ENCODE measurements at places on chromosomes 5 and 9.

- no peak for DNase-seq
Observed at GRCh38 chr5:394671-395155, 48.3 kb upstream of the EXOC3 start.

DNA sequence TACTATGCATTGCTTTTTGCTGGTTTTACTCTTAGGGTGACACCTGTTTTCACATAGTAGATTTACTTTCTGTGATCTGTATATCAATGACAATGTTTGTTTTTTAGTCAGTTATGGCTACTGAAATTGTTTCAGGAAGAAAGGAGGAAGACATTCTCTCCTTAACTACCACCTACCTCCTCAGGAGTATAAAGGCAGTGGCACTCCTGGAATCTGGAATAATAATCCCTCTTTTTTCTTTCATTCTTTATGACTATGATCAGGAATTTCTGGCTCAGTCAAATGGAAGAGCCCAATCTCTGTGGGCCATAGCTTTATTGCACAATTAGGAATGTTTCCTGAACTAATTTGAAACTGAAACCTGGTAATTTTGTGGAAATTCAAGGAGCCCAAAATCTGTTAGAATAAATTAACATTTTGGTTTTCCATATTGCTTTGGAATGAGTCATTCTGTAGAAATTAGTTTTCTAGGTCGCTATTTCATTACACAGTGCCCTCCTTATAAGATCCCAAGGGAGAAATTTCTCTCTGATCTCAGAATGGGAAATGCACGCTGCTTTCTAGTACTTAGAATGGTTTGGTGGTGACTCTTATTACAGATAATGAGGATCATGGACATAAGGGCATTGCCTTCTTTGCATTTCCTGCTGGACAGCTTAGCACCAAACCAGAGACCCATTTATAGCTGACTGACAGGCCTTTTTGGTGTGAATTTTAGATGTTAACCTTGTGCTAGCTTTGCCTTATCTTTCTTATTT is 95.3 kb upstream of the VLDLR start:
- DNase-seq: no peak

- no peak for DNase-seq
Observed at GRCh38 chr5:163222982-163223381, 214.4 kb upstream of the CCNG1 start.

DNA sequence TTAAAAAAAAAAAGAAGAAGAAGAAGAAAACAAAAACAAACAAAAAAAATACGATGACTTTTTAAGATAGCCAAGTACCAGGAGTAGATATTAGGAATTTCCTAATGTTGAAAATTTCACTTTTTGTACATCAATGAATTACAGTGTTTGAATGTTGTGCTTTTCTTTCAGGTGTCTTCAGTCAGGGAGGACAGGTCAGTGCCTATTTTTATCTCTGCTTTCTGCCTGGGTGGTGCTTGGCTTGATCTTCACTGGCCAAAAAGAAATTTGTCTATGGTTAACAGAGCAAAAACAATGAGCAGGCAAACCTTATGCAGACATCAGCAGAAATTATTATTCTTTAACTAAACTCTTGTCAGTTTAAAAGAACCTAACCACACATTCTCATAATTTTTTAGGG is 3.0 kb downstream of the SPINK6 start:
- no peak for DNase-seq

DNA sequence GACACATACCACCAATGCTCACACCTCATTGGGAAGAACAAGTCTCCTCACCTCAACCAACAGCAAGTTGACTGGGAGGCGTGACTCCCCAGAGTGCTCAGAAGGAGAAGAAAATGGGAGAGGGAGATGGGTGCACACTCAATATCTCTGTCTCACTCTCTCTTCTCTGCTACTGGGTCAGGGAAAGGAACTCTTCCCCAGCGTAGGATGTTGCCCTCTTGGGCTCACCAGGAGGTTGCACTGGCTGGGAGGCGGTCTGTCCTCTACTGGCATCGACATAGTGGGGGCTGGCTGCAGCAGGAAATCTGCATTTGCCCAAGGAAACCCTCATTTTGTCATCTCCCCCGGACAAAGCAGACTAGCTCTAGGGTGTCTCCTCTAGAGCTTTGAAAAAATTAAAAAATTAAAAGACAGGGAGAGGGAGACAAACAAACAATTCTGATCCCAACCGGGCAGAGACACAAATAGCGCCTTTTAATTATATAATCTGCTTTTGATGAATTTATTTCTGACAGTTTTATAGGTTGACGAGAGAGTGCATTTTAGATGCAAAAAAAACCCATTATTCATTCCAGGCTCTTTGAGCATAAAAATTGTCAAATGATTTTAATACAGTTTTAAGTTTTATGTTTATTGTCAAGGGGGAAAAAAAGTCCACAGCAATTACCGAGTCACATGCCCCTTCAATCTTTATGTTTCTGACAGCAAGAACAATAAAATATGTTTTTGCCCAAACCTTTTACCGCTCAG is 179.3 kb upstream of the MVB12B start:
- DNase-seq: no peak

- DNase-seq: no peak
Observed at GRCh38 chr5:14935341-14935740, 63.8 kb upstream of the ANKH start.

DNA sequence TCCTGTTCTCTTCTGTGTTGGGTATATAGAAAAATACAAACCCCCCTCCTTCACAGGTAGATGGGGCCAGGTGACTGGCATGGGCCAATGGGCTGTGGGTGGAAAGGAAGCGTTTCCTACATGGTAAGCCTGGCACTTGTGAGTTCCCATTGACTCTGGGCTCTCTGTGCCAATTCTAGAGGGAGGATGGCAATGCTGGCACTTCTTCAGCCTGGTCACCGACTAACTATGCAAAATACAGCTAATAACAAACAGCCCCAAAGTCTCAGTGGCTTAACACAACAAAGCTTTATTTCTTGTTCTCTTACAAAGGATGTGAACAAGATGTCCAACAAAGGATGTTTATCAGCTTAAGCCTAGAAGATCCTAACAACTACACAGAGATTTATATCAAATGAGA is 258.1 kb downstream of the SYK start:
- DNase-seq: no peak

DNA sequence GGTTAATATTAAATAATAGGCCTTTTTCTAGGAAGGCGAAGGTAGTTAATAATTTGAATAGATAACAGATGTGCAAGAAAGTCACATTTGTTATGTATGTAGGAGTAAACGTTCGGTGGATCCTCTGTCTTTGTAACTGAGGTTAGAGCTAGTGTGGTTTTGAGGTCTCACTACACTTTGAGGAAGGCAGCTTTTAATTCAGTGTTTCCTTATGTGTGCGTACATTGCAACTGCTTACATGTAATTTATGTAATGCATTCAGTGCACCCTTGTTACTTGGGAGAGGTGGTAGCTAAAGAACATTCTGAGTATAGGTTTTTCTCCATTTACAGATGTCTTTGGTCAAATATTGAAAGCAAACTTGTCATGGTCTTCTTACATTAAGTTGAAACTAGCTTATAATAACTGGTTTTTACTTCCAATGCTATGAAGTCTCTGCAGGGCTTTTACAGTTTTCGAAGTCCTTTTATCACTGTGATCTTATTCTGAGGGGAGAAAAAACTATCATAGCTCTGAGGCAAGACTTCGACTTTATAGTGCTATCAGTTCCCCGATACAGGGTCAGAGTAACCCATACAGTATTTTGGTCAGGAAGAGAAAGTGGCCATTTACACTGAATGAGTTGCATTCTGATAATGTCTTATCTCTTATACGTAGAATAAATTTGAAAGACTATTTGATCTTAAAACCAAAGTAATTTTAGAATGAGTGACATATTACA is 45.7 kb downstream of the TGFBR1 start:
- no peak for DNase-seq

DNA sequence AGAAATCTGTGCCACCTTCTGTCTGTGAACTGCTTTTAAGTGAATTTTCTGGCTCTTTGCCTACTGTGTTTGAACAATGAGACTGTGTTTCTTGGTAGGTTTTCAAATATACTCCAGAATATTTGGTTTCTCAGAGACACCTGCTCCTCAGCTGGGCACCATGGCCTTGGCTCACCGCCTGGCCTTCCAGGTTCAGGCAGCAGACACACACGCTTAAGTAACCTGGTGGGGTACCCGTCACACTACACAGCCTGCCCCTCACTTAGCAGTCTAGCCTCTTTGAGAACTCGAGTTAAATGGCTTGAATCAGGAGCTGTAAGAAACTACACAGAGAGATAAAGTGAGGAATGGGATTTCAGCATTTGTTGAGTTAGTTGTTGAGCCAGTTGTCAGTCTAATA is 530.5 kb downstream of the MTRR start:
- DNase-seq: no peak

DNA sequence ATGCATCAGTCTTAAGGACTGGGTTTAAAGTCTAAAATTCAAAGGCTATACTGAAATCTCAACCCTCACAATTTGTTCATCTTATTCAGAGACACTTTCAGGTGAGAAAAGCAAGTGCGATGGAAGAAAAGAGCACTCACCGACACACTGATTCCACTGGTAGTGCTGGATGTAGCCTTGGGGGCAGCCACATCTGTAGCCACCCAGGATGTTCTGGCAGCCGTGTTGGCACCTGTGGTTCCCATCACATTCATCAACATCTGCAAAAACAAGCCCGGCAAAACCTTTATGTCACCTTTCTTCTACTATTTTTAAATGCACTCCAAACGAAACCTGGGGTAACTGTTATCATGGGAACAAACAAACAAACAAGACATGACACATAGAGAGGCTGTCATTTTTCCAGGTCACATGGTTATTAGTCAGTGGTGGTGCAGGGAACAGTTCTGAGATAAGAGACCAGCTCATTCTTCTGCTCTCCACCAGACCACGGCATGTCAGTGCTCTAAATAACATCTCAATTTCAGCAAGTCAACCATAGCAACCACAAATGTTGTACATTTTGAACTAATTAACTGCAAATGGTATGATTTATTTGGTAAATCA is 188.4 kb downstream of the SLC12A2 start:
- peak; percentile 63 for DNase-seq

DNA sequence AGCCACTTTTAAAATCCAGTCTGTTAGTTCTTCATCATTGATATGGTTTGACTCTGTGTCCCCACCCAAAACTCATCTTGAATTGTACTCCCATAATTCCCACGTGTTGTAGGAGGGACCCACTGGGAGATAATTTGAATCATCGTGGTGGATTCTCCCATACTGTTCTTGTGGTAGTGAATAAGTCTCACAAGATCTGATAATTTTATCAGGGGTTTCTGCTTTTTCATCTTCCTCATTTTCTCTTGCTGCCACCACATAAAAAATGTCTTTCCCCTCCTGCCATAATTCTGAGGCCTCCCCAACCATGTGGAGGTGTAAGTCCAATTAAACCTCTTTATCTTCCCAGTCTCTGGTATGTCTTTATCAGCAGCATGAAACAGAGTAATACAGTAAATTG is 26.9 kb upstream of the SH3TC2 start:
- DNase-seq: no peak

- no peak for DNase-seq
Observed at GRCh38 chr5:31823472-31823871, 184.5 kb downstream of the PDZD2 start.

DNA sequence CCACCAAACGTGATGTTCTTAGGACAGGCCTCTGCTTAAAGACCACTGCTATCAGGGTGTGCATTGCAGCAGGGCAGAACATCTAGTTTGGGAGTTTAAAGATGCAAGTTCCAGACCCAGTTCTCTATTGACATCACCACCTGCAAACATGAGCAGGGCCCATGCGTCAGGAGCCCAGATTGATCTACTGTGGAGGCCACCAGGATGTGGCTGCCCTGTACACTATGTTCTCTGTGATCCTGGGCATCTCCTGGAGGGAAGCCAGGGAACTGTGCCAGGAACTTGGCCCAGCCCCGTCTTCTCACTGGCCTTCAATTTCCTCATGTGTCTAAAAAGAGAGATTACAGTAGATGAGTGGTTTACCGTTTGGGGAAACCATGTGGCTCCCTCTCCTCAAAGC is 87.1 kb downstream of the PDE6A start:
- peak; percentile 76 for DNase-seq

- no peak for DNase-seq
Observed at GRCh38 chr5:72559866-72560766, 52.9 kb upstream of the ZNF366 start.

DNA sequence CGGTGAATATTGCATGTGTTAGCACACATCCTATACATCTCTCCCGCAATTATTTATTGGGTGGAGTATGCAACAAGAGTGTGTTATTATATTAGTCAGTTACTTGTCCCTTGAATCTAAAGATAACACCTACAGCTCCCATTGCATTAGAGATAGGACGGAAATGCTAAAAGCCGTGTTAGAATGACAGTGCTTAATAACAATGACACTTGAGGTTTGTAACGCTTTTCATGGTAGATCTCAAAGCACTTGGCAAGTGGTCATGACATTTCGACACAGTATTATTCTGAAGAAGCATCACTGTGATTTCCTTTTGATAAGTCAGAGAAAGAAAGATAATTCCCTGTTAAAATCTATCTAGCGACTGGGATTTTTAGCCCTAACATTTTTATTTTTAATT is 33.4 kb upstream of the TRIO start:
- DNase-seq: no peak
